Suprapubic skin (tissue), 4 donors: ENCODE measurements at places on chromosomes 12 and 14.

GRCh38 chr14:62952226-62952625, 93.0 kb downstream of the KCNH5 start:
- DNase-seq, result no peak

DNA sequence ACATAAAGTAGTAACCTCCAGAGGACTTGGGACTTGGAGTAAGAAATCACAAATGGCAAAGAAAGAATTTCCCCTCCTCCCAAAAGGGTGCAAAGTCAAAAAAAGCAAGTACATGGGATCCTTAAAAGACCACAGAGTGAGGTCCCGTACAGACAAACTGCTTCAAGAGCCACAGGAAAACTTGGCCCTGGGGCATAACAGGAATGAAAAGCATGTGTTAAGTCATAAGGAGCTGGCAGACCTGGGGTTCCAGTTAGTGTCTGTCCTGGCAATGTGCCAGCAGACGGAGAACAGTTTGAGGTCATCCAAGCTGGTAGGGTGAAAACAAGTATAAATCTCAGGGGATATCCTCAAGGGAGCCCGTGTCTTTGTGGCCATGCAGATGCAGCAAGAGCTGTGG, 73.2 kb downstream of the HSD17B6 start:
- no peak for DNase-seq

DNA sequence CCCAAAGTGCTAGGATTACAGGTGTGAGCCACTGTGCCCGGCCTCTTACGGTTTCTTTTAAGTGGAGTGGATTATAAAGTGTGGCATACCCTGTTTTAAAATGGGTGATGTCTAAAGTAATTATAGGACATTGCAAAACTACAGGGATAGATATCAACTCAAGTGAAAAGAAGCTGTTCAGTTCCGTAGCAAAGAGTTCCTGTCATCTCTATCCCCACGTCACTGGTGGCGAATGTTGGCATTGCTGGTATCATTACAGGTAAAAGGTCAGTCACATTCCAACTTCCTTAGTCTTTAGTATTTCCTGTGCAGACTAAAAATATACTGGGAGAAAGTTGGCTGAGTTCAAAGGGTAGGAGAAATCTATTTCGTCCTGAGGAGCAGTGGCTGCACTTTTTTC, 95.6 kb upstream of the SLC38A2 start:
- DNase-seq, result no peak

DNA sequence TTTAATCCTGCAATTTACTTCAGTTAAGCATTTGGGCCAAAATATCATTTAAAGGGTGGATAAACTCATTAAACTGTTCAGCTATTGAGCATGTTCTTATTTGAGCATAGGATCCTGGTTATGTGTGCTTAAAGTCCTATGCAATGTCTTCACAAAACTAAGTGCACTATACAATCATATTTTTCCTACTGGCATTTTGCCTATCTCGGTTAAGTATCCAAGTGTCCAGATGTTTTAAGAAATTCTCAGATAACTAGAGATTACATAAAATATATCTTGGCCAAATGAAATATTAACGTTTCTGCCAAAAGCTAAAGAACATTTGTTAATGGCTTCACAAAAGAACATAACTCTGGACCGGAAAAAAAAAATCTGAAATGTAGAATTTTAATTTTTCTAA, 250.8 kb upstream of the LRFN5 start:
- DNase-seq, result no peak

GRCh38 chr14:96204151-96205058, at the start of gene BDKRB2:
Gene BDKRB2 (plus strand): TSS chr14:96204839. CDS start chr14:96237108, 32,269 bp downstream.
- peak; percentile 90 for DNase-seq

- no peak for DNase-seq
Observed at GRCh38 chr12:12792421-12792820, 7.0 kb downstream of the APOLD1 start.

- DNase-seq, result no peak
Observed at GRCh38 chr12:24996102-24996797, 47.3 kb upstream of the BCAT1 start.

GRCh38 chr14:20683891-20684661, at the start of gene RNASE4:
Gene RNASE4 (plus strand): TSS chr14:20684560. CDS start chr14:20699372, 14,812 bp downstream.
- peak; percentile 95 for DNase-seq

GRCh38 chr14:75249958-75250336, 28.7 kb upstream of the FOS start:
- DNase-seq, result no peak

- DNase-seq, result no peak
Observed at GRCh38 chr12:5037795-5038357, 5.8 kb upstream of the KCNA5 start.

DNA sequence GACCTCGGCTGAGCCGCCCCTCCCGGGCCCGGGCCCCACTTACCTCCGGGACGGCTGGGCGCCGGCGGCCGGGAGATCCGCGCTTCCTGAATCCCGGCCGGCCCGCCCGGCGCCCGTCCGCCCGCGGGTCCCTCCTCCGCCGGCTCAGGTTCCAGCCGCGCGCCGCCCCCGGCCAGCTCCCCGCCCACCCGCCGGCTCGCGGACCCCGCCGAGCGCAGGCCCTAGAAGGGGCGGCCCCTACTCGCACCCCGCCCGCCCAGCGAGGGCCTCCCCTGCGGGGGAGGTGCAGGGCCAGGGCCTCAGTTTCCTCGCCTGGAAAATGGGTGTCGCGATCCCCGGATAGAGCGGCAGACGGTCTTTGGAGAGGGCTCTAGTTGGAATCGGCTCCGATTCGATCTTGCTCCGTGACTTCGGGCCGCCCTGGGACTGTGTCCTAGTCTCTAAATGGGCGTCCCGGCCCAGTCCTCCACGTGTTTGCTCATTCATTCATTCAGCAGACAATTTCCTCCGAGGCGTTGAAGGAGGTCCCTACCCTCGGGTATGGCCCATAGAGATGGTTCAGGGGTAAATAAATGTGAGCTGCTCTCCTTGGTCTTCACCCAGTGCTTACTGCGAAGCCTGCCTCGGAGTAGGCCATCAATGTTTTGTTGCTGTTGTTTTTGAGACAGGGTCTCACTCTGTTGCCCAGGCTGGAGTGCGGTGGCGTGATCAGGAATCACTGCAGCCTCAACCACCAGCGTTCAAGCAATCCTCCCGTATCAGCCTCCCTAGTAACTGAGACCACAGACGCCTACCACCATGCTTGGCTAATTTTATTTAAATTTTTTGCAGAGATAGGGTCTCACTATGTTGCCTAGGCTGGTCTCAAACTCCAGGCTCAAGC, at the start of gene TRPV4:
Gene TRPV4 (minus strand): TSS at position 92 of the 883 bp plus-strand sequence. CDS start 18,602 bp downstream, outside the sequence.
- no peak for DNase-seq

DNA sequence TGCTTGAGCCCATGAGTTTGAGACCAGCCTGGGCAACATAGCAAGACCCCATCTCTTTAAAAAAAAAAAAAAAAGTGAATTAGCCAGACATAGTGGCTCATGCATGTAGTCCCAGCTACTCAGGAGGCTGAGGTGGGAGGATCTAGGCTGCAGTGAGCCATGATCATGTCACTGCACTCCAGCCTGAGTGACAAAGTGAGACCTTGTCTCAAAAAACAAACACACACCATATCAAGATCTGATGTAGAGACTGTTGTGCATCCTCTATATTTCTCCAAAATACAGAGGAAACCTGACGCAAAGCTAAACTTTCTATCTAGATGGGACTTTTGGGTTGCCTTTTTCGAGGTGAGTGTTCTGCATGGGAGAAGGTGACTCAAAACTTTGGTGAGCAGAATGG, 77.4 kb upstream of the SLC8A3 start:
- DNase-seq, result no peak

- no peak for DNase-seq
Observed at GRCh38 chr14:105904379-105904778, 378.0 kb downstream of the TMEM121 start.

DNA sequence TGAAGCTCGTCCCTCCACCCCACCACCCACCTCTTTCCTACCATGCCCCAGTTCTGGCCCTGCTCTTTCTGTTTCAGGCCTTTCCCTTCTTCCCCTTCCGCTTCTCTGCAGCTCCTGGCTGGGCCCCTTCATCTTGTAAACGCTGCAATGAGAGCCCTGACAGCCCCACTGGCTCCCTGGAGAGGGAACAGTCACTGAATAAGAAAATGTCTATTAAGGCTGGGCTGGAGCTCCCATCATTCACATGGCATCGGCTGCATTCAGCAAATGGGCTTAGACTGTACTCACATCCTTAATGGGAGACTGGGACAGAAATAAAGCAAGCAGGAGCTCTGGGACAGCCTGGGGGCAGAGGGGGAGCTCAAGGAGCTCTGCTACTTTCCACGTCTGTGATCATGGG, 45.2 kb upstream of the TUNAR start:
- DNase-seq, result no peak

GRCh38 chr12:110658242-110658641, 30.7 kb downstream of the HVCN1 start:
- no peak for DNase-seq

DNA sequence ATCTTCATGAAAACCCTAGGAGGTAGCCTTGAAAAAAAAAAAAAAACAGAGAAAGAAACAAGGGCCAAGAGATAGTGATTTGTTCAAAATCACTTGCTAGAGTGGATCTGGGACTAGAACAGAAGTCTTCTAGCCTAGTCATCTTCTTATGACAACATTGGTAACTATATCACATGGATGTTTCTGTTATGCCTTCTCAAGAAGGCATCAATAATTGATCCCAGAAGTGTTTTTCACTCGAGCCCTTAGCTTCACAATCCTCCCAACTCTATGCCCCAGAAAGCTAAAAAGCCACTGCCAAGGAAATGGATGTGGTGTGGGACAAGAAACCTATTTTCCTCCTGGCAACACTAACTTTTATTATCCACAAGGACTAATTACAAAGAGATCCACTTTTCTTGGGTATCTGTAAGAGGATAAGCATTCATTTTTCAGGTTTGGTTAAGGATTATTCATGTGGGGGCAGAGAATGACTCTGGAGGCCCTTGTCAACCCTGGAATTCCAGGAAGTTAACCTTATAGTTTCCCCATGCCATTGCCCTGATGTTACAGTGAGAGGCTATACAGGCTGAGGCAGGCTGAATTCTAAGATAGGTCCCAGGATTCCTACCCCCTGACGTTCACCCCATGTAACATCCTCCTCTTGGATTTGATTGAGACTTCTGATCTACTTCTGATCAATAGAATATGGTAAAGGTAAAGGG, 67.7 kb upstream of the CPM start:
- no peak for DNase-seq

GRCh38 chr12:117744418-117744817, 224.4 kb downstream of the KSR2 start:
- no peak for DNase-seq

DNA sequence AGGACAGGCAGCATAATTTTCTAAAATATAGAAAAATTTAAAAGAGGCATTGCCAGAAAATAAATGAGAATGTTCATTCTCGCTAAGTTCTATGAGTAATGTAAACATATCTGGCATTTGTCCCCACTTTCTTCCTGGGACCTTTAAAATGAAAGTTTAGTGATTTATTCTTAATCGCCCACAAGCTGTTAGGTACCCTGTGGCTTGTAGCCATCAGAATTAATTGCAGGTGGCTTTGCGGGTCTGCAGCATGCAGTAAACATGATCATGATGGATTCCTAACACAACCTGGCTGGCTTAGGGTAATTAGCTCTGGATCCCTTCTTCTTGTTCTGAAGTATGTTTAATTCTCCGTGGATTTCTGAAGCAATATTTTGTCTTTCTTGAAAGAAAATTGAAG, 103.5 kb upstream of the FRMD6 start:
- no peak for DNase-seq

- no peak for DNase-seq
Observed at GRCh38 chr14:75363130-75363529, 64.7 kb upstream of the JDP2 start.

DNA sequence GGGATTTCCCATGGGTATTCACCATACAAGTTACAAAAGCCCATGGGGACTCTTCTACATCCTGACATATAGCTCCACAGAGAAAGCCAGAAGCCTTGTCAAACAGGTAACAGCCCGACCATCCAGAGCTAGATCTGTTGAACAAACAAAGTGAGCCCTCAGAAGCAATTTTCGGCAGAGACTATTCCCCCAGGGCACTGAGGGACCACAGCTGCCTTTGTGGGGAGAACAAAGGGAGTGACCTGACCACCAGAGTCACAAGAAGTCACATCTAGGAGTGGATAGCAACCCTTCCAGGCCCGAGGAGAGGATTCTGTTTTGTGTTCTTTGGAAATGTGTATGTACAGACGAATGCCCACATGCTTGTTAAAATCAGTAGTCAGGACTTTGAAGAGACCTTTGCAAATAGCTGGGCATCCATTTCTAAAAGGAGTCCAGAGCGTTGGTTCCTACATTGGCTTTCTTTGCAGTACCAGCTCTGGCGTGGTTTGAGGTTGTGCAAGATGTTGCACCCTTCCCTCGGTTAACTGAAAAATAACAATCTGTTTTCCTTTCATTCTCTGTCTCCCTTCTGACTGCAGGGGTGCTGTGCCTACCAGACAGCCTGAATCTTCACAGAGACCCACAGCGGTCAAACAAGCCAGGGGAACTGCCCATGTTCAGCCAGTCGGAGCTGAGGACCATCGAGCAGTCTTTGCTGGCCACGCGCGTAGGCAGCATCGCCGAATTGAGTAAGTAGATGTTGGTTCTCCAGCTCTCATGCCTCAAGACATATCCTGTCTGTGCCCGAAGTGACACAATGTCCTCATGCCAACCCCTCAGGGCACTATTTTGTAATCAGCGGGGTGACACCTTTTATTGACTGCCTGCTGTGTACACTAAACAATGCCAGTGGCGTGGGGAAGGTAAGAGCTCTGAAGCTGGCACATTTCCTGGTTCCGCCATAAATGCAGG, 165.4 kb upstream of the PWP1 start:
- DNase-seq, result no peak

GRCh38 chr12:116916714-116917114, 6.0 kb downstream of the FBXW8 start:
- DNase-seq, result no peak

GRCh38 chr14:81245771-81246170, 25.0 kb upstream of the GTF2A1 start:
- no peak for DNase-seq

- DNase-seq, result no peak
Observed at GRCh38 chr12:93552427-93552826, 20.0 kb upstream of the SOCS2 start.

DNA sequence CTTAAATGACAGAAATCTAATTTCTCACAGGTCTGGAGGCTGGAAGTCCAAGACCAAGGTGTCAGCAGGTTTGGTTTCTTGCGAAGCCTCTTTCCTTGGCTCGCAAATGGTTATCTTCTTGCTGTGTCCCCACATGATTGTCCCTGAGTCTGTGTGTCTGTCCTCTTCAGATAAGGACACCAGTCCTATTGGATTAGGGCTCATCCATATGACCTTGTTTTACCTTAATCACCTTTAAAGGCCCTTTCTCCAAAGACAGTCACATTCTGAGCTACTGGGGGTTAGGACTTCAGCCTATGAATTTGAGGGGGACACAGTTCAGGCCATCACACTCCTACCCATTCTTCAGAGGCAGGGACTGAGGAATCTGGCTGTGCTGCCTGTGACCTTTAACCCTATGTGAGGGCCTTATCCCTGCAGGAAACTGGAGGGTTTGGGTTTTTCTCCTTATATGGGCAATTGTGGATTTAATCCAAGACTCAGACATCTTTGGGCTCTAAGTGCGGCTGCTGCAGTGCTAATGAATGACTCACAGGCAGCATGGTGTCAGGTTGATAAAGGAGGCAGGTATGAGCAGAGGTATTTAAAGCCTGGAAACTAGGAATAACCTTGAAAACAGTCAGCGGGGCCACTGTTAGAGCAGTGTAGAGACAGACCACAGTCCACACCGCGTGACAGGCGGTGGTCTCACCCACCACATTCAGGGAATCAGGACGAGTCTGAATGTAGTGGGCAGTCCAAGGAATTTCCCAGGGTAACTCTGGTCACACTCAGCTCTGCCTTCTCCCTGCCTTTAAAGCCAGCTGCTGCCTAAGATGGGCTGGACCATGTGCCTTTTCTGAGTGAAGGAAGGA, 10.2 kb downstream of the TPCN1 start:
- DNase-seq, result peak; percentile 7

- DNase-seq, result no peak
Observed at GRCh38 chr14:104889375-104889757, 24.3 kb downstream of the CEP170B start.

- DNase-seq, result no peak
Observed at GRCh38 chr12:131020326-131021153, 66.8 kb downstream of the ADGRD1 start.
